NCI-H2227 treated with DMSO at 0.1 percent for 48 hours (cell line): ENCODE measurements at places on chromosomes 3 and 15.

GRCh38 chr15:27770086-27770607 is 329.0 kb downstream of the OCA2 start:
- DNase-seq: no peak

GRCh38 chr3:13403847-13404246 is 16.3 kb downstream of the NUP210 start:
- no peak for DNase-seq

DNA sequence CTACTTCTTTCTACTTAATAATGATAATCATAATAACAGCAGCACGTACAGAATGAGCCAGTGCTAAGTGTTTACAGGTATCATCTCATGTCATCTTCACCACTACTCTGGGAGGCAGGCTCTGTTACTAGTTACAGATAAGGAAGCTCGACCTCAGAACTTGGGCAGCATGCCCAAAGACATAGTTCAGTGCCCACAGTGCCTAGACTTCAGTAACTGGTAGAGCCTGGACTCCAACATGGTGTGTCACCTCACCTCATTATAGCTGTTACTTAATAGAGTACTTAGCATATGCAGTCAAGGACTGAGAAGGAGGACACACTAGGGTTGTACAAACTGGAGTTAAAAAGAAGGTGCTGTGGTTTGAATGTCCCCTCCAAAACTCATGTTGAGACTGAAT is 7.6 kb downstream of the GADL1 start:
- no peak for DNase-seq

- no peak for DNase-seq
Observed at GRCh38 chr3:156461889-156462288, 93.0 kb downstream of the SSR3 start.

DNA sequence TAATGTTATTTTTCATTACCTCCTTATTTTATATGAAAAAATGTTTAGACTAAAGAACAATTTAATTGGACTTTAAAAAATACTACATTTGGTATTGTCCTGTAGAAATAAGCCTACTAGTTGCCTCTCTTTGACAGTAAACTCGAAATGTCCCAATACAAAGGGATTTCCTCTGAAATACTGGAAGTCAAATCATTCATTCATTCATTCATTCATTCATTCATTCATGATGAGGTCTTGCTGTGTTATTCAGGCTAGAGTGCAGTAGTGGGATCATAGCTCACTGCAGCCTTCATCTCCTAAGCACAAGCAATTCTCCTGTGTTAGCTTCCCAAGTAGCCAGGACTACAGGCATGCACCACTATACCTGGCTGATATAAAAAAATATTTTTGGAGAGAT is 50.6 kb upstream of the PYGO1 start:
- no peak for DNase-seq

DNA sequence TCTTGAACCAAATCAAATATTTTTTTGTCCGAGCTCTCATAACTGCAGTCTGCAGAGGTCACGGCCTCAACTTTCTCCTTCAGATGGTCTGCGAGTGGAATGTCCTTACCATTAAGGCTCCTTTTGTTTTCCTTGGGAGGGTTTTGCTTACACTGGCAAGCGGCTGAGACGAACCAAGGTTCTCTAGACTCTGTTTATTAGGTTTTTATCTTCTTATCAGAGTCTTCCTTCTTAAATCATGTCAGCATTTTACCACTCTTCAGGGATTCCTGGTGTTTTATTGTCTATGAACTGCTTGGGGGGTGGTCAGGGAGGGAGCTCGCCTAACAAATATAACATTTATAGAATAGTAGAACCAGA is 773.7 kb upstream of the NR2F2 start:
- no peak for DNase-seq

- no peak for DNase-seq
Observed at GRCh38 chr3:142723665-142723967, 218 bp upstream of the TRPC1 start.

GRCh38 chr15:40248006-40248783 is 9.3 kb downstream of the PAK6 start:
- DNase-seq: no peak

- DNase-seq: no peak
Observed at GRCh38 chr3:128760881-128761280, 34.9 kb downstream of the RAB7A start.

GRCh38 chr3:114128826-114129225 is 50.0 kb downstream of the DRD3 start:
- no peak for DNase-seq

- peak; percentile 10 for DNase-seq
Observed at GRCh38 chr3:113623324-113623723, 73.1 kb downstream of the USF3 start.

DNA sequence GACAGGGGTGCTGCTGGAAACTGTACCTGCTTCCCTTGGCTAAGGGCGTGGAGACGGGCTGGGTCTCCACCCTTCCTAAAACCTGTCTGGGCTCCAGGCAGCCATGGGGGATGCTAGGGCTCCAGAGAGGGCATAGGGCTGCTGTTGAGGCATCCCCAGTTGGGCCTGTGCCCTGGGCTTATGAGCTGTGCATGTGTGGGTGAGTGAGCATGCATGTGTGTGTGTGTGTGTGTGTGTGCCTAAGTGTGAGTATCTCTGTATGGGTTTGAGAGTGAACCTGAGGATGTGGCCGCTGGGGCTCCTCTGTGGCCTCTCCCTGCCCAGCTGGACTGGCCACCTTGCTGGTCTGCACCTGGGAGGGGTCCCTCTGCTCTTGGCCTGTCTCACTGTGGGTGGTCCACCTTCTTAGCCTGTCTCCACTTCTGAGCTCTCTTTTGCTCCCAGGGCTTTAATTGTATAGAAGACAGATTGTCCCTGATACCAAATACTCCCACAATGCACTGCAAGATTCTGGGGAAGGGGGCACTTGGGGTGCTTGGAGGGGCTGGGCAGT is 11.9 kb upstream of the TMEM115 start:
- no peak for DNase-seq

DNA sequence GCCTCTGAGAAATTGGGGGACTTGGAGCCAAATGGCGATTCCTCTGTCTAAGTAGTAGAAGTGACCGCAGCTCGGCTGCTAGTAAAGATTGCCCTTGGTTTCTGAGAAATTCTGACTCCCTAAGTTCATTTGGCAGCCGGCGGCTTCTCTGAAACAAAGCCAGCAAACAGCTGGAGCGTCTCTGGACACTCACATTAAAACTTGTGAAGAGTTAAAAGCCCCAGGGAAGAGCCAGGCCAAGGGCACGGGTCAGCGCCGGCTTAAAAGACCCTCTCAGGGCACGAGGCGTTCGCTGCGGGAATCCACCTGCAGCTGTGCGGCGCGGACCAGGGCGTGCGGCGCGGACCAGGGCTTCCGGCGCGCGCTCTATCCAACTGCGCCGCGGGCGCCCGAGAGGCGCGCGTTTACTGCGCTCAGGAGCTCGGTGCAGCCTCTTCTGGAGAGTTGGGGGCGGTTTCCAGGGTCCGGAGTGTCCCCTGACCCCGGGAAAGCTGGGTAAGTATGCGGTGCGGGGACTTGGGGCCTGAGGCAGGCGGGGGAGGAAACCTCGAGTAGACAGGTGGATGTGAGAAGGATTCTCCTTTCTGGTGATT is at the start of gene COL6A5:
Gene COL6A5, plus strand, starts transcription at position 186 of the 593 bp plus-strand sequence. CDS start 27,967 bp downstream, outside the sequence.
- no peak for DNase-seq

GRCh38 chr3:180680097-180680430 is 775 bp upstream of the CCDC39 start:
- peak; percentile 89 for DNase-seq

GRCh38 chr3:33171580-33171979 is 47.0 kb downstream of the SUSD5 start:
- no peak for DNase-seq

DNA sequence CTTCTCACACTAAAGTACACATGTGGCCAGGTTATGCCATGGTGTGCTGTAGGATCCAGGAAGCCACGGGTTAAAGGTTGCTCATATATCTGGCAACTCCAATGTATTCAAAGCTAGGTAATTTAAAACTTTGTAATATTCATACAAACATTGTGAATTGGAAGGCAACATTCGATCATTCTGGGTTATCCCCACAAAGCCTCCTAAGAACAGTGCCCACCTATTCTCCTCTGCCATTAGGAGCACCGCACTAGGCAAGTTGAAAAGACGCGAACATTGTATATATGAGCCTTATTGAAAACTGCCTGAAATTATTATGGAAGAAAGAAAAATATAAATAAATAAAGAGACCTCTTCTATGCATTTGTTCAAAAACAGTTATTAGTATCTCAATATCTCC is 228.2 kb downstream of the IGSF11 start:
- no peak for DNase-seq

DNA sequence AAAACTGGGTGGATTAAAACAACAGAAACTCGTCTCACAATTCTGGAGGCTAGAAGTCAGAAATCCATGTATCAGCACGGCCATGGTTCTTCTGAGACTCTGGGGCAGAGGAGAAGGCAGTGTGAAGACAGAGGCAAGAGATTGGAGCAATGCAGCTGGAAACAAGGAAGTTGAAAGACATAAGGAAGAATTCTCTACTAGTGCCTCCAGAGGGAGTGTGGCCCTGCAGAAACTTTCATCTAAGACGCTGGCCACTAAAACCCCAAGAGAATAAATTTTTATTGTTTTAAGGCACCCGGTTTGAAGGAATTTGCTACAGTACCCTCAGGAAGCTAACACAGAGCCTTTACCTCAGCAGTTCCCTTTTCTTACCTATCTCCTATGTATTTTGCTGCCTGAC is 1012.2 kb upstream of the CADM2 start:
- DNase-seq: no peak

DNA sequence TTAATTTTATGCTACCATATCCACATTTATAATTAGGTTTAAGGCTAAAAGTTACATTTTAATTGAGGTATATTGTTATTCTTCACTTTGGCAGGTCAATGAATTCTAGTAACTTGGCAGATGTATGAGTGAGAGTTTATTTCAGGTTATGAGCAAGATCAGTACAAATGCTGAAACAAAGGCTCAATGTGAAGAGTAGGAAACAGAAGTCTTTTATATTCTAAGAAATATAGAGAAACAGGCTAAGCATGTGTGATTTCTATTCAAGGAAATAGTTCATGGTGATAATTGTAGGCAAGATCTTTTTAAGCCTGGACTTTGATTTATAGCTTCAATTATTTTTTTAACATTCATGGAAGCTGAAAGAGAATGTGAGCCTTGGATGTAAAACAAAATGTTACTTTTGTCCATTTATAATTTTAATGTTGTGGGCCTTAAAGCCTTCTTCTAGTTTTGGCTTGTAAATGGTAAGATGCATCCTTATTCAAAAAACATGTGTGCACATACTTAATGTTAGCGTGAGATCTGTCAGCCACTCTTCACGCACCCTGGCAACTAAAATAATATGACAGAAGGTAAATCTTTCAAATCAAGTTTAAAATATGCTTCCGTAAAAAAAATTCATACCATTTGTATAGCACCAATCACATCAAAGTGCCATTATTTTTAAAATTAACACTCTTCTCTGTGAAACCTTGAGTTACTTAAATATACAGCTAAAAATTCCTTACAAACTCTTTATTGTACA is 22.8 kb upstream of the OSTN start:
- DNase-seq: no peak

DNA sequence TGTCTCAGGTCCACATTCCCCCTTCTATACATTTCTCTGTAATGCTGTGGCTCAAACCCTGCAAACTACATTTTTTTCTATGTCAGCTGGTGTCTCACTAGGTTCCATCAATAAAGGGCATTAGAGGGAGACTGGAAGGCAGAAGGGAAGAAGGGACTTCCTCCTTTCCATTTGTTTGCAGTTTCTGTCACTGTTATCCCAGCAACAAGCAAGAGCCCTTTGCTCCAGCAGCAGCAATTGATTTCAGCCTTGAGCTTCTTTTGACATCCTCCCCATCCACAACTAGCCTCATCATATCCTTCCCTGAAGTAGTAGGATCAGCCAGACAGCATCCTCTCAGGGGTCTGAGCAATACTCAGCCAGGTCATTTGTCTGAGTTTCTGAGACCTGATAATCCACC is 5.3 kb upstream of the NCK1 start:
- DNase-seq: no peak

GRCh38 chr15:59762558-59762957 is 73.4 kb upstream of the BNIP2 start:
- no peak for DNase-seq

GRCh38 chr3:46168583-46169345 is 39.3 kb downstream of the CCR1 start:
- DNase-seq: no peak

DNA sequence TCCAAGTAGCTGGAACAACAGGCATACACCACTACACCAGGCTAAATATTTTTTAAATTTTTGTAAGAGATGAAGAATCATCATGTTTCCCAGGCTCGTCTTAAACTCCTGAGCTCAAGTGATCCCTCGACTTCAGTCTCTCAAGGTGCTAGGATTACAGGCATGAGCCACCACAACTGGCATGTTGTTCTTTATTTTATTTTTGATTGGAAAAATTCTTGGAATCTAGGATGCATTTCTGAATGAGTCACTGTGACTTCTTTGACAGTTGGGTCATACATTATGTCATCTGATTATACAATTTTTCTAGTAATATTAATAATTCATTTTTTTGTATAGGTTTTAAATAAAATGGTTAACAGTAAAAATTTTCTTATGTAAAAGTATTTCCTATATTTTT is 870.2 kb downstream of the SI start:
- DNase-seq: no peak

GRCh38 chr15:64696481-64696880 is 78.9 kb downstream of the RBPMS2 start:
- DNase-seq: peak; percentile 43

DNA sequence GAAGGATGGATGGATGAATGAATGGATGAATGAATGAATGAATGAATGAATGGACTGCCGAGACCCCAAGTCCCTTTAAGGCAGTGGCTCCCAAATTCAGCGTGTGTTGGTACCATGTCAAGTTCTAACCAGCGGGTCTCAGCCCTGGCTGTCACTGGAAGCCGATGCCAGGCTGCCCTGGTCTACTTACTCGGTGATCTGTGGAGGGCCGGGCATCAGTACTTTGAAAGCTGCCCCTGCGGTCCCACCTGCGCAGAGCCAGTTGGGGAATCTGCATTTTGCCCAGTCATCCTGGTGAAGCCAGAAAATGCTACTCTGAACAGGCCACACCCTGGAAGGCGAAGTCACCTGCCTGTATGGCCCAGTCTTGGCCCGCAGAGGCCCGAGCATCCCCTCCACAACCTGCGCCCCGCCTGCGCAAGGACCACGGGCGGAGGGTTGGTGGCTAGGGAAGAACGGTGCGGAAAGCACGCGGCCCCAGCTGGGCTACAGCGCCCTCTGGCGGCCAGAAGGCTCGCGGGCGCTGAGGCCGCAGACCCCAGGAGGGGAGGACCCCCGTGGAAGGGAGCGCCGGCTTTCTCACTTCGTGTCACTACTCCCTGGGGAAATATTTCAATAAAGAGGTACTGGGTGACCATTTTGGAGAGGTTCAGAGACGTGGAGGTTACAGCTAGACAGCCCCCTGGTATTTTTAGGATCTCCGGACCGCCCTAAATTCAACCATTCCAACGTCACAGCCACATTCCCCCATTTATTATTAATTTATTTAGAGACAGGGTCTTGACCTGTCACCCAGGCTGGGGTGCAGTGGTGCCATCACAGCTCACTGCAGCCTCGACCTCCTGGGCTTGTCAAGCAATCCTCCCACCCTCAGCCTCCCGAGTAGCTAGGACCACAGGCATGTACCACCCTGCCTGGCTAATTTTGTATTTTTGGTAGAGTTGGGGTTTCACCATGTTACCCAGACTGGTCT is 34.9 kb downstream of the PRKCD start:
- DNase-seq: no peak
